ENCODE measurements at places on chromosomes 12 and 14.

DNA sequence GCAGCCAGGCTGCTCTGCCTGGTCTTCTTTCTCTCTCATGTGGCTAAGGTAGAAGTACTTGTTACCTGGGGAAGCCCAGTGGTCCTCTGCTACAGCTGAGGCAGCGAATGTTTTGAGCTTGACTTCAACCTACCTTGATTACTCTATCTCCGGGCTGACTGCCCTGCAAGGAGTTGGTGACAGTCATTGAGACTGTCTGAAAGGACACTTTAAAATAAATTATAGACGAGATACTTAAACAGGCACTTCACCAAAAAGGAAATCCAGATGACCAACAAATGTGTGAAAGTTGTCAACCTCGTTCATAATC lies 474 bp upstream of the CIT start:
- DNase-seq, result no peak

DNA sequence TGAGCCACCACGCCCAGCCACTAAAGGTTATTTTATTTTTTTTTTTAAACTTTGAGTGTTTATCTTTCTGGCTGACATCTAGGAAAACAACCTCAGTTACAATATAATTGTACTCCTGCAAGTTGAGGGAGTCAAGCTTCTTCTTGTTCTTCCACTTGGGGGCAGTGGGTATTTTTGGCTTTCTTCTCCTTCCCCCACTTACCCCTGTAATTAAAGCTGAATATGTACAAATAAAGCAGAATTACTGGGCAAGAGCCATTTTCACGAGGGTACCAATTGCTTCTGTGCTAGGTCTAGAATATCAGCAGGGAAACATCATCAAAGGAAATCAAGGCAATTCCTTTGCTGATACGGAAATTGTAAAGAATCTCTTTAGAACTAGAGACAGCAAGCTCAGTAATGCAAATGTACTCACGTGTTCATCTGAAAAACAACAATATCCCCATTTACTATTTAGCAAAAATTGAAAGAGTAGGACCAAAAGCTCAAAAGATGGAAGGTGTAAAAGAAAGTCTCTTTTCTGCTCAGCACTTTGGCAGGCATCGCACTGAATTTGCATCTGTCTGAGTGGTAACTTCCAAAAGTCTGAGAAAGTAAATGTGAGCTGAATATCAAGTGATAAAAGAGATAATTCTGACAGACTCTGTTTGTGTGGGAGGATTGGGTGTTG lies 72.8 kb downstream of the TAOK3 start:
- DNase-seq, result peak; percentile 38

GRCh38 chr12:57810450-57810849 lies 8.1 kb downstream of the AVIL start:
- DNase-seq, result no peak

- no peak for DNase-seq
Measured at GRCh38 chr12:89392391-89392790, 40.1 kb upstream of the DUSP6 start.

DNA sequence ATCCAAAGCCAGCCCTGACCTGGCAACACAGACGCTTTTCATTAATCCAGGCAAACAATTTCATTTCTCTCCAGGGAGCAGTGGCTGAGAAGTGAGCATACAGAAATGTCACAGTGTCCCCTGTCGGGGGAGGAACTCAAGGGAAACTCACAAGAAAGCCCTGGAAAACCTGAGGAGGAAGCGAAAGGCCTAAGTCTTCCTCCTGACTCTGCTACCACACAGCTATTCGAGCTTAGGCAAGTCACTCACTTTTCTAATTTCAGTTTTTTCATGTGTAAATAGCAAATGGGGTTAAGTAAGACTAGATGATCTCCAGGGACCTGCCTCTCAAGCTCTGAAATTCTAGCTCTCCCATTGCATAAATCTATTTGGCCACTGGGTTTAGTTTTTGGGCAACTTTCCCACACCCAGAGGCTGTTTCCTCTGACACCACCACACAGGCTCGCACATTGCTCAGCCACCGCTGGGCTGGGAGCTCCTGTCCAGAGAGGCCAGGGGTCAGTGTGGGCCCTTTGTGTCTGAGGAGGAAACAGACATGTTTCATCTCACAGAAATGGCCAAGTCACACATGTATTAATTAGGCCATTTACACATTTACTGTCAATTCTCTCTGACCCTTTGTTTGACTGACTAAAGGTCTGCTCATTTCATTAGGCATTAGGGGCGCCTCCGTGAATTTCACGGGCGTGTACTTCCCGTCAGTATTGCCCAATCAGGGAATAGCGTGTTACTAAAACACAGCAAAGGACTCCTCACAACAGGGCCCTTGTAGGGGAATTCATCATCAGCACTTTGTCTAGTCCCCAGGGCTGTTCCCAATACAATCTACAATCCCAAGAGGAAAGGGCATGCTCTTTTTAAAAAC lies 9.8 kb upstream of the PNMA1 start:
- no peak for DNase-seq

GRCh38 chr14:42229294-42229693 lies 622.6 kb downstream of the LRFN5 start:
- DNase-seq, result no peak

GRCh38 chr12:26878661-26879119 lies 45.7 kb upstream of the ITPR2 start:
- DNase-seq, result peak; percentile 45

DNA sequence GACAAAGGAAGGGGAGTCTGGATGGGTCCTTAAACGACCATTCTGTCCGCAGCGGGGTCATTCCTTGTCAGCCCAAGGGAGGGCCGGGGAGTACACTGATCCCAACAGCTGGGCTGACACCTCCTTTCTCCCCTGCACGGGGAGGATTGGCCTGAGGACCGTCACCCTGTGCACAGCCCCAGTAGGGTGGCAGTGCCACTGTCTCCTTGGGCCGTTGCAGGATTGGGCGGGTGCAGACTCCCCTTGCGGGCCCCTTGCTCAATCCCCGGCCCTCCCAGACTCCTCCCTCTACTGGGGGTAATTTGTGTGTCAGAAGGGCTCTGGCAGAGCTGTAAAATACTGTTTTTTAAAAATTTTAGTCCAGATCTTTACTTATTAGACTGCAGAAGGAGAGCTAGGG lies 12.6 kb upstream of the AMN start:
- DNase-seq, result no peak

- no peak for DNase-seq
Measured at GRCh38 chr14:23115039-23115731, 3.9 kb downstream of the CEBPE start.

GRCh38 chr12:92886131-92886530 lies 43.0 kb downstream of the EEA1 start:
- no peak for DNase-seq

GRCh38 chr12:127145241-127145928 lies 1121.6 kb upstream of the TMEM132C start:
- DNase-seq, result no peak

DNA sequence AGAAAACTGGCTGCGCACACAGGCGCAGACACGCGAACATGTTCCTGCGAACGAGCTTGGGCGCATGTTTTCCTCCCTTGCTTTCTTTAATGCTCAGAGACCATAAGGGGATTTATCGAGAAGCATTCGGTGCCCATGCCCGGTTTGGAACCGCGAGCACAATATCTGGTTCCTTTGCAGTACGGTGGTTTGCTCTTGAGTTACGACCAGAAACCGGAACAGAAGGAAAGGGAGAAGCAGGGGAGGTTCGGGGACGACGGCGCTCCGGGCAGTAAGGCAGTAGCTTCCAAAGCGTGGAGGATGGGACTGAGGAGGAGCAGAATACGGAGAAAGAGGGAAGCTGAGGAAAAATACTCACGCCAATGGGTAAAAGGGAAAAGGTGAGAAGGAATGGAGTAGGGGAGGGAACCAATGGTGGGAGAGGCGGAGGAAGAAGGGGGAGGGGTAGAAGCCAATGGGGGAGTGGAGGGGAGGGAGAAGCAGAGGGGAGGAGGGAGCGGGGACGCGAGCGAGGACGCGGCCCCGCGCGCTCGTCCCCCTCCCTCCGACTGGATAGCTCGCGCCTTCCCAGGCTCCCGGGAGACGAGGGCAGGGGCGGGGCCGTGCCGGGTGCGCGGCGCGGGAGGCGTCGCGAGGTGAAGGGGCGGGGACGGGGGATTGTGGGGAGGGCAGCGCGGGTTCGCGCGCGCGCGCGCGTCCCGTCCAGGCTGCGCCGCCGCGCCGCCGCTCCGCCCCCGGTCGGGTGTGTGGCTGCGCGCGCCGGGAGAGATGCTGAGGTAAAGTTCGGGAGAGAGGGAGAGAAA lies 625 bp upstream of the ARHGAP5 start:
- peak; percentile 95 for DNase-seq

DNA sequence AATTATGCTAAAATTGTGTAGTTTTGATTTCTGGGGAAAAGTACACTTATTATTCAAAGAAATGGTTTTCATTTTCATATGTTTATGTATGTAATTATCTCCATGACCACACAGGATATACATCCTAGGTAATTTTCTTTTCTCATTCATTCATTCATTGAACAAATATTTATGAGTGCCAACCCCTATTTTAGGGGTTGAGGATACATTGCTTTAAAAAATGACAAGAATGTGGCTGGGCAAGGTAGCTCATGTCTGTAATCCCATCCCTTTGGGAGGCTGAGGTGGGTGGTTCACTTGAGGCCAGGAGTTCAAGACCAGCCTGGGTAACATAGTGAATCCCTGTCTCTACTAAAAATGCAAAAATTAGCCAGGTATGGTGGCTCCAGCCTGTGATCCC lies 40.9 kb downstream of the SGPP1 start:
- DNase-seq, result no peak

- DNase-seq, result no peak
Measured at GRCh38 chr14:88129306-88130056, 124.5 kb downstream of the GPR65 start.

DNA sequence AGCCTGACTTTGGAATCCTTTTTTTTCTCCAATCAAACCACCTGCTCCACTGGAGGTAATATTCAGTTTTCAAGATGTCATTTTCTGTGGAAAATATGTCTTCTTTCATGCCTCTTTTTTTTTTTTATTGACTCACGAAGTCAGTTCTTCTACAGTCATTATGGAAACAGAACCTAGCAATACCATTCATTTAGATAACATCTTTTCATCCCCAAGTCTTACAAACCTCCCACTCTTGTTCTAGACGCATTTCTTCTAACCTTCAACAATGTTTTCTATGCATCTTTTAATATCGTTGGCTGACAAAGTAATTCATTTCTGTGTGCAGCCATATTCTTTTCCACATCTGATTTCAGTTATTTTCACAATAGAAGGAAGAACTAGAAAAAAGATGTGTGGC lies 474.3 kb upstream of the CCDC196 start:
- no peak for DNase-seq

- DNase-seq, result no peak
Measured at GRCh38 chr12:38745601-38746000, 159.8 kb downstream of the CPNE8 start.

GRCh38 chr12:53218551-53219291 lies 11.7 kb upstream of the ITGB7 start:
- no peak for DNase-seq

GRCh38 chr12:124847113-124848074 lies 16.3 kb downstream of the SCARB1 start:
- DNase-seq, result peak; percentile 84

- DNase-seq, result no peak
Measured at GRCh38 chr14:51295646-51296263, 55.7 kb downstream of the TMX1 start.

DNA sequence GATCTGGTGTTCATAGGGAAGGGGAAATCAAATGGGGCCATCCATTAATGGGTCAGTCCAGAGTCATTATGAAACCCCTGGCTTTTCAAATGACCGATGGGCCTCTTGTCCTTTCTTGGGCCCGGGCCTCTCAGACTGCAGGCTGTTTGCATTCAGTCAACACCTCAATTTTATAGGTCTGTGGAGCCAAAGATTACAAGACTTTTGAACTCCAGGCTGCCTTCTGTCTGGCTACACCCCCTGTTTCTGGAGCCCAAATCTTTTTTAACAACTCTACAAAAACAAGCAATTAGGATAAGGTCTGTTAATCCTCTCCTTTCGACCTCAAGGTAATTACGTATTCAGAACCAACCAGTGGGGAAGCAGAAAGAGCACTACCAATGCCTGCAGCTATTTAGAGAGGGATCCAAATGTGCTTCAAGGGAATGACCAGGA lies 35.6 kb downstream of the DUSP6 start:
- no peak for DNase-seq

GRCh38 chr14:85263916-85264675 lies 265.8 kb upstream of the FLRT2 start:
- DNase-seq, result no peak

- DNase-seq, result no peak
Measured at GRCh38 chr12:581321-581720, 81.9 kb downstream of the NINJ2 start.

DNA sequence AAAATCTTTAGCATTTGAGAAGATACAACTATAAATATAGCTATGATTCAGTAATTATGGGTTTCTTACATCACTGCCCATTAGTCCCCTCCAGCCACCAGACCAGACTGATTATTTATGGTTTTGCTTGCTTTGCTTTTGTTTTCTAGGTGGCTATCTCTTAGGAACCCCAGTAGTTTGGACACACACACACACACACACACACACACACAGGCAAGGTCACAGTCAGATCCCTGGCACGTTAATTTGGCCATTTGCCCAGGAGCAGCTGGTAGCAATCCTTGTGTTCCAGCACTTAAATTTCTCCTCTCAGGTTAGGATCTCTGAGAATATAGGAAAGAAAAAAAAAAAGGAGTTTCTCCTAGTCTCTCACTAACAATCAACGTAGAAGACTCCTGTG lies 90.2 kb upstream of the RESF1 start:
- DNase-seq, result no peak

DNA sequence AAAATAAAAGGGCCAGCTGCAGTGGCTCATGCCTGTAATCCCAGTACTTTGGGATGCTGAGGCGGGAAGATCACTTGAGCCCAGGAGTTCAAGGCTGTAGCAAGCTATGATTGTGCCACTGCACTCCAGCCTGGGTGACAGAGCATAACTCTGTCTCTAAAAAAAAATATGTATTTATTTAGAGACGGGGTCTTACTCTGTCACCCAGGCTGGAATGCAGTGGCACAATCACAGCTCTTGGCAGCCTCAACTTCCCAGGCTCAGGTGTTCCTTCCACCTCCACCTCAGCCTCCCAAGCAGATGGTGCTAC lies 179.3 kb upstream of the ATF7IP start:
- DNase-seq, result no peak

GRCh38 chr12:13962699-13963098 lies 18.7 kb downstream of the GRIN2B start:
- DNase-seq, result no peak

GRCh38 chr12:67078957-67079356 lies 190.2 kb upstream of the CAND1 start:
- DNase-seq, result no peak

DNA sequence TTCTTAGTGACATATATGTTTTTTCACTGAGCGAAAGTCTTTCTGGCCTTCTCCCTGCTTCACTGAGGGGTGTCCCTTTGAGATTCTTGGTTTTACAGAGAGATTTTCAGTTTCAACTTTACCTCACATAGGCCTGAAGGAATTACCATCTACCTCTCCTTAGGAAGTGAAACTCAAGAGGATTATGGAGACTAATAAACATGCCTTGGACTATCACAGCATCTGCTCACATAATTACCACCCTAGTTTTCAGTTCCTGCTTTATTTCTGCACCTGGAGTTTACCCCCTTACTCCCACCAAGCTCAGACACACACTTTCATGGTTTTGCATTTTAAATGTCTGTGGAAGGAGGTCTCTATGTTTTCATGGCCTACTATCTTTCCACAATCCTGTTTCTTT lies 118.3 kb upstream of the SCAF11 start:
- DNase-seq, result no peak

Data from caudate nucleus (tissue), 63 donors.